ENCODE measurements at places on chromosomes 6 and 20. TPM values are rescaled to one million over a fixed set of nuclear protein-coding genes. Genes with fewer than 3 reads are reported as not detected.

The BCAS1 gene
- 3.4 TPM for total RNA-seq

The HCK gene
- total RNA-seq, result 10.0 TPM

The BMP6 gene
- 1.8 TPM for total RNA-seq

DNA sequence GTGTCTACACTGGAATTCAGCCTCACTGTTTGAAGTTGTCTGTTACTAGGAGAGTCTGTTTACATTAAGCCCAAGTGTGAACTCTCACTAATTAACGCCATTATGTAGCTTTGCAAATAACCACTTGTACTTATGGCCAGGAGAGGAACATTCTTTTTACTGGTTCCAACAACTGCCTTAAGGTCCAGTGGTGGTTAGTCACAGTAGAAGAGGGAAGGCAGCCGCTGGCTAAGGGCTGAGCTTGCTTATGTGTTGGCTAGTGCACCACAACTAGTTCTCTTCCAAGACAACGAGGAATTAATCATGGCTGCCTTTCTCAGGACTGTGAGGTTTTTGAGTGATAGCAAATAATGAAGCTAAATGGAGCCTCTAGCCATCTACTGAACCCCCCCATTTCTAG lies 14.9 kb upstream of the SLC22A23 start:
- no peak for DNase-seq

DNA sequence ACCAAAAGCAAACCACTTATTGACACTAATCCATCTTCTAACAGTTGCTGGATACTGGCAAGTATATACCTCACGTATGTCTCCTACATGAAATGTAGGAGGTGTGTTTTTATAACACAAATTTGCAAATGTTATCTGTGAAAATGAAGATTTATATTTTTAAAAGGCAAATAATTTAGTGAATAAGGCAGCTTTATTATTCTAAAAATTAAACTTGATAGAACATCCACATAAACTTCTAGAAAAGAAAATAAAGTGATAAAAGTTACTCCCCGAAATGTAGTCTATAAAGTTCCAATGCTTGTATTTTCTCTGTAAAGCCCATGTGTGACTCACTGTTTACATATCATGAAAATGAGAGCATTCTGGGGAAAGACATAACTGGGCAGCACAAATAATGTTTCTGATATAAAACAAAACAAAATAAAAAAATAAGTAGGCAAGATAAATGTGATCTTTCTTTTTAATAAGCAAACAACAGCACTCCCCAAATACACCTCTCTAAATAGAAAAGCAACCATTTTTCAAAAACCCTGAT lies 84.4 kb downstream of the MAP7 start:
- DNase-seq, result no peak

GRCh38 chr6:146219101-146219500 lies 190.2 kb downstream of the GRM1 start:
- DNase-seq, result no peak

DNA sequence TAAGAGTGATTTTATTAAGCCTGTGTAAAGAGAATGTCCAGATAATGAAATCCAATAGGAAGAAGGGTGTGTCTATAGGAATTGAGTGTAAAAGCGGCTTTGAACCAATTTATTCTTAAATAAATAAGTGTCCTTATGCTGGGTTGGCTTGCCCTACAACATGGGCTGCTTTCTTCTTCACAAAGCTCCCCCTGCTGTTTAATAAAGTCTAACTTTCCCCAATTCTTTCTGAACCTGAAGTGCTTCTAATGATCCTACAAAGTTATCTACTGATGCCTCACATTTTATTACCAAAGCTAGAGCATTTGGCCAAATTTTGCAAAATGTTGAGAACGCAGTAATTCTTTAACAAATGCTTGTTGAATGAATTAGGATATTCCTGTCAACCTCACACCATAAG lies 36.3 kb upstream of the SIRT5 start:
- no peak for DNase-seq

DNA sequence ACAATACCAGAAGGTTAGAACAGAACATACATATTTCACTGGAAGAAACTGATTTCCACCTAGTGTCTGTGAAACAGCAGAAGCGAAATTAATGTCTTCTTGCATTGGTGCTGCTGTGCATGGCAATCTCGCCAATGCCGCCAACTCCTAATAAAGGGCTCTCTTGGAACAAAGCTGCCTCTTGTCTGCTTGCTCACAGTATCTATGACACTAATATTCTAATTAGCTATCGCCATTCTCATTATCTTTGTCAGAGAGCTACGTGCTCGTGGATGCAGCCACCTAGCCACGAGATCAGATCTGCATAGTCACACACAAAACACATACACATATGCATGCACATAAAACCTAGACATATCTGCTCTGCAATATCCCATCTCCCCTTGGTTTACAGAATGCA lies 145.9 kb upstream of the OLIG3 start:
- DNase-seq, result no peak

- DNase-seq, result peak; percentile 64
Observed at GRCh38 chr20:51768759-51769517, 748 bp upstream of the ATP9A start.
